HL-60 (cell line): ENCODE measurements at places on chromosomes 3 and 15.
A peak's percentile ranks its signal among the peaks of the same experiment; 100 is the strongest.

GRCh38 chr15:90716317-90716975 is 700 bp upstream of the BLM start:
- DNase-seq = peak; percentile 41

DNA sequence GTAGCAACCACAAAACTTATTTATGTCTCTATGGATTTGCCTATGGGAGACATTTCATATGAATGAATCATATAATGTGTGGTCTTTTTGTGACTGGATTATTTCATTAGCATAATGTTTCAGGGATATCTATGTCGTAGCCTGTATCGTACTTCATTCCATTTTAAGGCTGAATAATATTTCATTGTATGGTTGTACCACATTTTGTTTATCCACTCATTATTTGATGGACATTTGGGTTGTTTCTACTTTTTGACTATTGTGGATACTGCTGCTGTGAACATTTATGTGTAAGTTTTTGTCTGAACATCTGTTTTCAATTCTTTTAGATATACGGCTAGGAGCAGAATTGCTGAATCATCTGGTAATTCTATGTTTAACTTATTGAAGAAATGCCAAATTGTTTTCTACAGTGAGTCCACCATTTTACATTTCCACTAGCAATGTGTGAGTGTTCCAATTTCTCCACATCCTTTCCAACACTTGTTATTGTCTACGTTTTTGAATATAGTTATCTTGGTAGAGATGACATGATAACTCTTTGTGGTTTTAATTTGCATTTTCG is 134.4 kb upstream of the DAZL start:
- DNase-seq = no peak

GRCh38 chr3:7766530-7766929 is 735.1 kb upstream of the LMCD1 start:
- DNase-seq = peak; percentile 8

GRCh38 chr3:131962982-131963381 is 71.8 kb downstream of the CPNE4 start:
- DNase-seq = no peak

- DNase-seq = no peak
Measured at GRCh38 chr15:28068930-28069329, 30.2 kb downstream of the OCA2 start.

DNA sequence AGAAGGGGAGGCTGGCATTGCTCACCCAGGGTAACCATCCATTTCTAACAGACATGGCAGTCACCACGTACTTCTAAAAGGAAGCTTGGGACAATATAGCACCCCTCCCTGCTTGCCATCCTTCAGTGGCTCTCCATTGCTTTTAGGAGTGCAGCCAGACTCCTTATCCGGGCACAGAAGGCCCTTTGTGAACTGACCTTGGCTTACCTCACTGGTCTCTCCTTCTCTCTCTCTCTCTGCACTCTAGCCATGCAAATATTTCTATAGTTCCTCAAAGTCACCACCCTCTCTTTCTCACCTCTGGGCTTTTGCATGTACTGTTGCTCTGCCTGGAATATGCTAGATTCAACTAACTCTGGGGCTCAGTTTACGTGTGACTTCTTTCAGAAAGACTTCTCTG is 301.1 kb downstream of the SHQ1 start:
- DNase-seq = no peak

- DNase-seq = no peak
Measured at GRCh38 chr15:65761210-65761926, 30.7 kb downstream of the DENND4A start.

GRCh38 chr3:134697830-134698689 is 47.2 kb upstream of the KY start:
- no peak for DNase-seq

DNA sequence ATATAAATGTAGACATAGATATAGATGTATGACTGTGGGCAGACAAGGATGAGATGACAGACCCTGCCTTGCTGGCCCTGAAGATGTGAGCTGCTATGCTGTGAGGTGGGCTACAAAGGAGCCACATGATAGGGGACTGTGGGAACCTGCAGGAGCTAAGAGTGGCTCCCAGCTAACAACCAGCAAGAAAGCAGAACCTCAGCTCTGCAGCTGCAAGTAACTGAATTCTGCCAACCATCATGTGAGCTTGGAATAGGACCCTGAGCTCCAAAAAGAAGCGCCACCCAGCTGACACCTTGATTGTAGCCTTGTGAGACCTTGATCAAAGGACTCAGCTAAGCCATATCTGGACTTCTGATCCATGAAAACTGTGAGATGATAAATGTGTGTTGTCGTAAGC is 123.3 kb upstream of the GRM7 start:
- DNase-seq = no peak

- no peak for DNase-seq
Measured at GRCh38 chr3:52512727-52513126, 17.6 kb downstream of the STAB1 start.

- no peak for DNase-seq
Measured at GRCh38 chr3:105729667-105730066, 139.1 kb downstream of the CBLB start.

DNA sequence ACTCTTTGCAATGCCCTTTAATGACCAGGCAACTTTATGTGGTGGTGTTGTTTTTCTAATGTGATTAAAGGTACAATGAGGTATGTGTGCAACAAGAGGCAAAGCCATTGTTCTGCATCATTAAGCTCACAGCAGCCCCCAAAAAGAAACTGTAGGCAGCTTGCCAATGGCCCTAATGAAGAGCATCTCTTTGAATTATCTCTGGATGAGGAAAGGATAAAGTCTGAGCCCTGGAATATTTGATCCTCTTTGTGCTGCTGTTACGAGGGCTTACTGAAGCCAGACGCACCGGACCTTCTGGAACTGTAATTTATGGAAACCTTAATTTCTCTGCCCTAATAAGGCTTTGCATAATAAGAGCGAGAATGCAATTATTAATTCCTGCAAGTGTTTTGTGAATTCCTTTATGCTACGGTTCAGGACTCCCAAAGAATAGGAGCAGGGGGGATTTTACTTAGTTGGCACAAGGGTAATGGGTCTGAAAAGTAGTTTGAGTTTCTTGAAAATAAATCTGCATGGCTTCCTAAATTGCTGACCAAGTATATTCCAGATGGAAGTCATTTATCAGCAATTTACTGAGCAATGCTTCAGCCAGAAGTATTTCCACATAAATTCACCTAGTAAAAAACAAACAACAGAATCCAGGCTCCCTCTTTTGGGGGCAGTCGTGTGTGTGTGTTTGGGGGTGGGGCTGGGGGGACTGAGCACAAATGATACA is 193.4 kb downstream of the PDZRN3 start:
- DNase-seq = no peak

DNA sequence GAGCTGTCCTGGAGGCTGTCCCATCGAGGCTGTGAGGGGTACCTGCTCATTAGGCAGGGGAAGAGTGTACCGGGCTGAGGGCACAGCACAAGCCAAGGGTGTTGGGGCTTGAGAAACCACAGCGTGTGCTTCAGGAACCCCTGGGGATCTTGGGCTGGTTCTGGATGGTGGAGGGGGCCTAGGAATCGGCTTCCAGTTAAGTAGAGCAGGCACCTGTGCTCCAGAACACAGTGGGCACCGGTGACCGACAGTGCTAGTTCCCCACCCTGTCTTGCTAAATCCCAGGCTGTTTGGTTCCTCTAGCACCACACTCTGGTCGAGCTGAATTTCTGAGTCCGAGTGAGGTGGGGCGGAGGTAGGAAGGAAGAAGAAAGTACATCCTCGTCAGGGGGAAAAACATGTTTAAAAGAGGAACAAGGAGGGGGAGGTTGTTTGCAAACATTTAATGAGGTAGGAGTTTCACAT is 29.1 kb downstream of the SLC6A6 start:
- peak; percentile 54 for DNase-seq

- no peak for DNase-seq
Measured at GRCh38 chr3:144160627-144161026, 189.0 kb downstream of the DIPK2A start.

- DNase-seq = no peak
Measured at GRCh38 chr15:60682115-60682514, 203.2 kb upstream of the ICE2 start.

DNA sequence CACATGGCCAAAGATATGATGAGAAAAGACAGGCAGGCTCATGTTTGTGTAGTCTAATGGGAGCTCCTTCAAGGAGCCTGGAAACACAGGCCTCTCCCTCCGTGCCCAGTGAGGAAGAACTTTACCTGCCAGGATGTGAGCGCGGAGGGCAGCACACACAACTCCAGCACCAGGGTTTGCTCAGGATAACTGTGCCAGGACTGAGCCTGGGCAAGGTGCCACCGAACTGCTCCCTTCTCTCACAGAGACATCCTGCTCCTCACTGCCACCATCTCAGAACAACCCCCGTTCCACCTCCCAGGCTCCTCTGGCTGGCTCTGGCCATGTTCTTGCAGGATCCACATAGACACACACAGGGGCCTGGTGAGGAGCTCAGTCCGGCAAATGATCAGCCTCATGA is 87.4 kb downstream of the NUP210 start:
- DNase-seq = no peak

GRCh38 chr15:32864051-32864450 is 146.2 kb downstream of the GREM1 start:
- DNase-seq = no peak

GRCh38 chr3:170815340-170815739 is 54.7 kb downstream of the RPL22L1 start:
- no peak for DNase-seq

DNA sequence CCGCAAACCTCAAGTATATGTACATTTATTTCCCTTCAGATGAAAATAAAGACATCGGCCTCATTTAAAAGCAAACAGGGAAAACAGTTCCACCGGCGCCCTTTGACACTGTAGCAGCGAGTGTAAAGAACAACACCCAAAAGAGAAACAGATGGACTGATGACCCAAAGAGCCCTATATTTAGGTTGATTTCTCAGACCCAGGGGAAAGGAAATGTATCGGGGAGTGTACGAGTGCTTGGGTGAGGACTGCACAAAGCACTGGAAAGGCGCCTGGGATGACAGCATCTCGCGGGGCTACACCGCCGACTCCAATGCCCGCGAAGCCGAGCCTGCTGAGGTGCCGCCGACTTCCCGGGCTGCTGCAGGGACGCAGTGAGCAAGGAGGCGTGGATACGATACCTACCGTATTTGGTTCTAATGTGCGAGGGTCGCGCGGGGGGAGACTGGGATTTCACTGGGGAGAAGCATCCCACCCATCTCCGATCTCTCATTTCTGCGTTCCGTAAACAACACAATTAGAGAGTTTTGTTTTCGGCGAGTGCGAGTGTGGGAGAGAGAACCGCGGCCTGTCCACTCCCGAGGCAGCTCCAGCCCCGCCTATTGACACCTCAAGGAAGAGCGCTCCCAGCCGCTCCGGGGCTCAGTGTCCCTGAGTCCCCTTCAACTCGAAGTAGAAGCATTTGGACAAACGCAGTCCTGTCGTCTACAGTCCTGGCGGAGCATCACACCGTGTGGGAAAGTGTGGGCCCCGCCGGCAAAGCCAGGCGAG is 2.0 kb downstream of the MECOM start:
- DNase-seq = no peak

GRCh38 chr3:114364806-114365654 is 71.2 kb downstream of the TIGIT start:
- DNase-seq = no peak

GRCh38 chr3:50068134-50068533 is 20.6 kb upstream of the RBM5 start:
- DNase-seq = no peak

- no peak for DNase-seq
Measured at GRCh38 chr15:38176155-38176554, 76.5 kb upstream of the SPRED1 start.

GRCh38 chr3:58246148-58247047 is 8.8 kb downstream of the ABHD6 start:
- no peak for DNase-seq

- DNase-seq = no peak
Measured at GRCh38 chr3:67381667-67382272, 272.6 kb downstream of the SUCLG2 start.

GRCh38 chr3:46356276-46356675 is 2.4 kb downstream of the CCR2 start:
- DNase-seq = no peak

GRCh38 chr15:44102675-44103254 is 92.3 kb downstream of the FRMD5 start:
- DNase-seq = no peak

DNA sequence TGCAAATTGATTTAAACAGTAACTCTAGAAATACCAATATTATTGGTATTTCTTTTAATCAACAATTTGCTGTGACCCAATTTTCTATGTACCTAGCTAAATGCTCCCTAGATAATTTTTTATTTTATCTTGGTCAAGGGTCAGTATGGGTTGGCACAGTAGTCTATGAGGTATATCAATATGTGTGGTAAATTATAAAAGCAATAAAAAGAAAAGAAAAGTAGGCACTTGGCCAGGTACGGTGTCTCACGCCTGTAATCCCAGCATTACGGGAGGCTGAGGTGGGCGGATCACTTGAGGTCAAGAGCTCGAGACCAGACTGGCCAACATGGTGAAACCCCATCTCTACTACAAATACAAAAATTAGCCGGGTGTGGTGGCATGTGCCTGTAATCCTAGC is 34.0 kb upstream of the STIMATE start:
- DNase-seq = no peak

- no peak for DNase-seq
Measured at GRCh38 chr15:98802187-98802586, 153.8 kb downstream of the IGF1R start.

DNA sequence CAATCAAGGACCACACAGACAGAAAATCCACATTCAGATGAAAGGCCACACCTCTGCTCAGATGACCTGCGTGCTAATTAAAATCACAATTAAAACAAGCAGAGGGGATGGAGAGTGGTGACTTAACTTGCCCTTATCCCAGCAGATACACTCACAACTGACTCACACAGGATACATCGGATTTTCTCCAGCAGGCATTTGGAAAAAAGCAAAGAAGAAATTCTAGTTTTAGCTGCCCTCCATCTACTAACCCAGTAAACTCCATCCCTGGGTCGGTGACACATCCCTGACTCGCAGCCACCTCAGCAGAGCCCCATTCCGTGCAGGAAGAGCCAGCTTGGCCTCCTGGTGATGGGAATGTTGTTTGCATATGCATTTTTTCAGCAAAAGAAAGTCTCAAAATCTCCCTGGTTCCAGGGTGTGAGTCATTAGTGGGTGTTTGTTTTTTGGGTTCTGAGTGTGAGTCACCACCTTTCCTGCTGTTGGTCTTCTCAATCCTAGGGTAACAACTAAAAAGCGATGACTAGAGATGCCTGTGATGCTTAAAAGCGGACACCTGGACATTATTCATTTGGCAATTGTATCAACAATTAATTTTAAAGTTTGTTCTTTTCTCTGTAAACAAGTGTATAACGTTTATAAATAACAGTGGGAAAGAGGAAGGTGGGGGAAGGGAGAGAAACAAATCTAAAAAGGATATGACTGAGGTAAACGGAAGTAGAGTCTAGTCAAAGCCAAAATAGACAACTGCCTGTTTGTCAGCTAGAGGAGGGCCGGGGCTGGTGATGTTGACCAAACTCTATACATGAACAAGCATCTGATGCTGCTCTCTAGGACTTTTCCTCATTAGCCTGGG is 49.8 kb upstream of the SLC4A7 start:
- no peak for DNase-seq

DNA sequence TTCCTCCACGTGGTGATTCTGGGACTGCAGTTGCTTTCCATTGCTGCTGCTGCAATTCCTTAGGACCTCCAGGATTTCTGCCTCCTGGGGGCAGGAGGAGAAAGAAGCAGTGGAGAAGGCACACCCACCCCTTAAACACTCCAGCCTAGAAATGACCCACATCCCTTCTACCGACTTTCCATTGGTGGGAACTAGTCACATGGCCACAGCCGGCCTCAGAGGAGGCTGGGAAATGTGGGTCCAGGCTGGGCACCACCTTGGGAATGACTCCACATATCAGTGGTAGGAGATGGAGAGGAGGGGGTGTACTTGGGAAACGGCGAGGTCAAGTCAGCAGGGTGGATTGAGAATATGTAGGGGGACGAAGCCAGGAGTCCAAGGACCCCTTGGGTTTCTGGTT is 269.4 kb upstream of the CTDSPL start:
- no peak for DNase-seq
